ENCODE measurements at places on chromosomes 4 and X.

- DNase-seq: no peak
Measured at GRCh38 chrX:148035380-148035779, 54.2 kb downstream of the FMR1NB start.

- no peak for DNase-seq
Measured at GRCh38 chrX:114584983-114585842, 1.3 kb downstream of the HTR2C start.

DNA sequence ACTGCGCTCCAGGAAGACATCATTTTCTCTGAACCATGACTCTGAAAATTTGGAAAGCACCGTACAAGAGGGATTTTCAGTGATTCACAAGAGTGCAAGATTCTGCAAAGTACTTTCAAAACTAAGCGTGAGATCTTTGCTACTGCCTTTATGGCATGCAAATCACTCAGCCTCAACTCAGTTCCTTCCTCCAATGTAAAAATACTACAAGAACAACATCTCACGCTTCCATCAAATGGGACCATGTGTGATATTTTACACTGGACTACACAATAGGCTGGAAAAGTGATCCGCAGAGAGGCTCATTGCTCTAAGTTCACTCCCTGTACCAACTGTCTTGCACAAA, 674 bp upstream of the IL15 start:
- no peak for DNase-seq

GRCh38 chr4:141565379-141566089, 70.8 kb upstream of the IL15 start:
- DNase-seq: no peak

GRCh38 chrX:119762718-119763117, 4.3 kb downstream of the SOWAHD start:
- DNase-seq: no peak

DNA sequence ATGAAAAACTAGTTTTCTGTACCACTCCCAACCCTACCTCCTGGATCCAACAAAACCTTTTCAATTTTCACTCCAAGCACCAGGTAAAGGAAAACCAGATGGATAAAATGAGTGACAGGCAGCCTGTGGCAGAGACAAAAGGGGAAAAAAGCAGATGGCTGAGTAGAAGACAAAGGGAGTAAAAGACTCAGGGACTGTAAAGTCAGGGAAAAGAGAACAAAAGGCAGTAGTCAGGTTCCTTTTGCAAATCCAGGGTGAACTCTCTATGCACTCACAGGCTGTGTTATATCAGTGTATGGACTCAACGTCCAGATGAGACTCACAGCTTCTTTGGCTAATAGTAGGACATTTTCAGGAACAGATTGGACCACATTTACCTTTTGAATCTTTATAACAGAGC, 54.2 kb downstream of the QRFPR start:
- DNase-seq: no peak

- DNase-seq: no peak
Measured at GRCh38 chrX:119539872-119540271, 25.3 kb downstream of the STEEP1 start.

DNA sequence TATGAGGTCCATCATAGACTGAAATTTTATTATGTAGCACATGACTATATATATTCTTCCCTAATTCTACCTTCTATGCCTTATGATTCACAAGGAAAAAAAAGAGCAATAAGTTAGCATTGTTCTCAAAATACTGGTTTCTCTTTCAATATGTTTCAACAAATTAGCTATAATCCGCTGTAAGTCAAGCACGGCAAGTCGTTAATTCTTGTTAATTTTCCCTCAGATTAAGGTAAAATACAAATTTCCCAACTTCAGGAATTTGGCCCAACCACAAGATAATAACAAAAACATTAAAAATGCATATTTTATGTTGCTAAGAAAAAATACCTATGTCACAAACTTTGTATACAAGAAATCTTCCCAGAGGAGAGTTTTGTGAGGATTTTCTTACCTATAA, 296.5 kb upstream of the GALNTL6 start:
- no peak for DNase-seq

DNA sequence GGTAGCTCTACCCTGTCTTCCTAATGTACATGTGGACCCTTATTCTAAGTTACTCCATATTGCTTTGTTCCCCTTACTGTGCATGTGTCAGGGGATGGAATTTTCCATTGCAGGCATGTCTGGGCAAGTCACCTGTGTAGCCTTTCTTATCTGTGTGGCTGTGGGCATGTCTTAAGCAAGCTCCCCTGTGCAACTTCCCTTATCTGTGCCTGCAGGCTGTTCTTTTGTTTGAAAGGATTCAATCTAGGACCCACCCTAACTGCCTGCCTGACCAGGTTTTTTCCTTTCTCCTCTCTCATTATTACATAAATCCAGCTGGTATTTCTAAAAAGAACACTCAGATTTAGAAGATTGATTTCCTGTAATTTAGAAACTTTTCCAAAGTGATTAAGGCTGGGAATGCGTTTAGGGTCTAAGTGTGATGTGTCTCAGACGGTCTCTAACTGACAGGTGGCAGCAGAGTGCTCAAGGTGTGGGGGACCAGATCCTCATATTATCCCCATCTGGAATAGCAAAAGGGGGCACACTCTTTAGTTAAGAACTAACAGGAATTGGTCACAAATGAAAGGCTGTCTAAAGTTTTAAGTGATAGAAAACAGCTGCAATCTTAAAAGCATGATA, 198.9 kb upstream of the PPP1R2C start:
- DNase-seq: no peak

- no peak for DNase-seq
Measured at GRCh38 chrX:33142331-33142730, 69.0 kb downstream of the DMD start.

- DNase-seq: no peak
Measured at GRCh38 chr4:7770224-7771050, 169.2 kb downstream of the AFAP1 start.

- no peak for DNase-seq
Measured at GRCh38 chr4:15100380-15100779, 98.1 kb downstream of the CPEB2 start.

GRCh38 chr4:55029821-55030503, 95.4 kb downstream of the KDR start:
- DNase-seq: no peak

DNA sequence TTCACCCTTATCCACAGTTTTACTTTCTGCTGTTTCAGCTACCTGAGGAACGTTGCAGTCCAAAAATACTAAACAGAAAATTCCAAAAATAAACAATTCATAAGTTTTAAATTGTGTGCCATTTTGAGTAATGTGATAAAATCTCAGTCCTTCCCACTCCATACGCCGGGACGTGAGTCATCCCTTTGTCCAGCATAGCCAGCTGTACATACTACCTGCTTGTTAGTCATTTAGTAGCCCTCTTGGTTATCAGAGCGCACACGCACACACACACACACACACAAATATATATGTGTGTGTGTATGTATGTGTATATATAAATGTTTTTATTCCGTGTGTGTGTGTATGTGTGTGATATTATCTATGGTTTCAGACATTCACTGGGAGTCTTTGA, 4.8 kb upstream of the CCSER1 start:
- DNase-seq: no peak
